ENCODE measurements at places on chromosomes 1 and 21. TPM values are rescaled to one million over a fixed set of nuclear protein-coding genes. Genes with fewer than 3 reads are reported as not detected.
A peak's percentile ranks its signal among the peaks of the same experiment; 100 is the strongest.

- DNase-seq = peak; percentile 75
Measured at GRCh38 chr1:171313835-171314320, at the start of gene FMO4. Gene FMO4 (plus strand): TSS chr1:171314183. CDS start chr1:171319826, 5,643 bp downstream.

GRCh38 chr1:234735476-234735875 is 125.5 kb upstream of the IRF2BP2 start:
- DNase-seq = no peak

DNA sequence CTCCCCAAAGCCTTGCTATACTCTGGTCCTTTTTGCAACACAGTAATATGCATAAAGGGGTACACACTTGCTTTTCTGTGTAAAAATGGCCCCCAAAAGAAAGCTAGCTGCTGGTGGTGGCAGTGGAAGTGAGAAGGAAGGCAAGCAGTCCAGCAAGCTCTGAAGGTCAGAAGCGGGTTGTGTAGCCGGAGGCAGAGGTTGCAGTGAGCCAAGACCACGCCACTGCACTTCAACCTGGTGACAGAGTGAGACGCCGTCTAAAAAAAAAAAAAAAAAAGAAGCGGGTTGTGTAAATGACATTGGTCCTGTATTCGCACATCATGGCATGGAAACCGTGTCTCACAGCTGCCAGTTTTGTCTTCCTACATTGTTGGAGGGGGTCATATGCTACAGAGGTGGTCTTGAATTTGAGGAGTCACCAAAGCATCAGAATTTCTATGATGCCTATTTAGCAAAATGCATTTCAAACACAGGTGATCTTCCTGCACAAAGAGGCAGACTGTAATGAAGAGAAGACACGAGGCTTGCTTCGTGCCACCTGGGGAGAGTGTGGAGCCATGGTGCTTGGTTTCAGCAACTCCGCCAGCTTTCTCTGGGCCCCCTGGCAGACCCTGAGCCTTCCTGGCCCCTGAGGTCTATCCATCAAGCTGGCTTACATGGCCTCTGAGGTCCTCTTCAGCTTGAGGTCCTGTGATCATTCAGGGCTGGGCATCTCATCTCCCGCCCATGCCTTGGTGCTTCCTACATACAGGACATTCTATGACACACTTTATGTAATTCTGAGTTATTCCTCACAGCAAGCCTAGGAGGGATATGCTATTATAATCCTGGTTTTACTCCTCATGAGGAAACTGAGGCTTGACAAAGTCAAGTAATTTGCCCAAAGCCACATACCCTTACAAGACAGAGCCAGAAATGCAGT is 71.0 kb downstream of the TOMM20 start:
- DNase-seq = peak; percentile 30

DNA sequence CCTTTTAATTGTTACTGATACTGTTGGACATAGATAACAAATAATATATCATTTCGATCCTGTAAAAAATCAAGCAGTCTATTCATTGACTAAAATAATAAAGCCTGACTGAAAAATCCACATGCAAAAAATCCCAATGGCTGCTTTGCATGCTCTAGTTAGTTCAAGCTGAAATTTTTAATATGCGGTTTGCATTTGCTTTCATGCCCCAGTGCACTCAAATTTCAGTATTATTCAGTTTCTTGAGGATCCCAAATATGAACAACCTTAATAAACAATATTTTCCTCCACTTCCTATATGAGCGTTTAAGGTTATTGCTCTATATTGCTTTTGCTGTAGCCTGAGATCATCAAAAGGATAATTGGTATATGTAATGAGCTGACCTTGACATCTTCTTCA is 75.1 kb upstream of the DPH5 start:
- no peak for DNase-seq

- no peak for DNase-seq
Measured at GRCh38 chr1:89739844-89740216, 81.0 kb upstream of the LRRC8D start.

DNA sequence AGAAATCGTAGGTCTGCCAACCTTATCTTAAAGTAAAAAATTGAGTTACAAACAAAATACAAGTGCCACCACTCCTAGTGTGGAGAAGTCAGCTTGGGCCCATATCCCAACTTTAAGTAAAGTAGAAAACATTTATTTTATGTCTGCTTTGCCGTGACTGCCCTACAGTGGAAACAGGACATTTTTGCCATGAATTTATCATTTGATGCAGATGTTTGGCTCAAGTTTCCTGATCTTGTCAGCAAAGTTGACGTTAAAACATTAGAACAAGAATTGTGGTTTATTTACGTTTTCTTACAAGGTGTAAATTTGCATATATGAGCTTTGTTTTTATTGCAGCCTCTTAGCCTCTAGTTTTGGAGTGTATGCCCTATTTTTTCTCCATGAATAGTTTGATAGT is 17.1 kb upstream of the KCNJ15 start:
- DNase-seq = no peak

GRCh38 chr1:58735586-58735985 is 35.7 kb upstream of the MYSM1 start:
- DNase-seq = no peak

DNA sequence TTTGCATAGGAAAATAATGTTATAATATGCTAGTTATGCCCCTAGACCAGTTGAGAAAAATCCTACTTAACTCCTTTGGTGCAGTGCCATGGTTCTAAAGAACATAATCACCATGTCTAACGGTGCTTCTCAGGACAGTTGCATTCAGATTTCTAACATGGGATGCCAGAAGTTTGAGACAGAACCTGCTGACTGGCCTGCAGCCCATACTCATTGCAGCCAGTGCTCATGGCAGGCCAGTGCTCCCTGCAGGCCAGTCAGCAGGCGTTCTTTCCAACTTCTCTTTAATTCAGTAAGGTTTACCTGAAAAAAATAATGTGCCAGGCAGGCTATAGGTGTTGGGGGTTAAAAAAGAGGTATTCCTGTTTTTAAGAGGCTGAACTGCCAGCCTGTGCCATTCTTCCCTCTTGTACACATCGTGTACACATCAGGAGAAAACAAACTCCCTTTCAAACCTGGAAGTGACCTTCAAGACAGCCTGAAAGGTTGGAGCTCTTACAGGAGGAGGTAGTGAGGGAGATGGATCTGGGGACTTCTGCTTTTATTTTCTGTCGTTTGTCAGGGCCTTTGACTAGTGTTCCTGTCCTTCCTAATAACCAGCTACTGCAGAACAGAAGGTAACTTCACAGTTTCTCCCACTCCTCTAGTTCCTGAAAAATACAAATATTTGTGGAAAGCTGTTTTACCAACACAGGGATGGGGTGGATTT is 146.0 kb upstream of the MAGI3 start:
- DNase-seq = no peak

GRCh38 chr1:96688767-96689166 is 32.8 kb upstream of the PTBP2 start:
- DNase-seq = no peak

- no peak for DNase-seq
Measured at GRCh38 chr1:223363057-223363855, 720 bp downstream of the SUSD4 start.

DNA sequence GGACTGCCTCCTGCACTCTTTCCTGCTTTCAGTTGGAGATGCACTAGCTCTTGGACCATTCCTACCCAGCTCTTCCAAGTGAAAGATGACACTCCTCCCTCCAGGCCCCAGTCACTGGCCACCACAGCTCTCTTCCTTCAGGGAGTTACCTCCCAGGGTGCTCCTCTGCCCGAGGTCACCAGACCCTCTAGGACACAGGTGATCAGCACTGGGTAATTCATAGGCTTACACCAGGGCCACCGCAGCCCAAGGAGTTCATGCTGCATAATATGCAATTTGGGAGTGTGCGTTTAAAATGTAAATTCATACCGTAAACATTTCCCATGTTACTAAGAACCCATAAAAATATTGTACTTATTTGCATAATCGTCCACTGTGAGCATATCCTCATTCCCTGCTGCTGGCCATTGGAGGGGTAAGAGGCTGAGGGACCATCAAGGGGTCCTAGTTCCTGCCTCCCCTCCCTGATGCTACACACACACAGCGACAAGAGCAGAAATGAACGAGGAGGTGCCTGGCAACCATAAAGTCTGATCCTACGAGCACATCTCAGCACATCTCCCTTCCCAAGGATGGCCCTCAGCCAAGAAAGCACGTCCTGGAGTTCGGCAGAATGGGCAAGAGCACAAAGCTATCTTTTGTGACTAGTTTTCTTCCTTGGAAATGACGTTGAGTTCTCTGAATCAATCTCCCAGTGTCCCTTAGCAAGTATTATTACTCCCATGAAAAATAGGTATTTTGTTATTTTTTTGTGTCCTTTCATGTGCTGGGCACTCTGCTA is 222.9 kb upstream of the RAB4A start:
- no peak for DNase-seq

DNA sequence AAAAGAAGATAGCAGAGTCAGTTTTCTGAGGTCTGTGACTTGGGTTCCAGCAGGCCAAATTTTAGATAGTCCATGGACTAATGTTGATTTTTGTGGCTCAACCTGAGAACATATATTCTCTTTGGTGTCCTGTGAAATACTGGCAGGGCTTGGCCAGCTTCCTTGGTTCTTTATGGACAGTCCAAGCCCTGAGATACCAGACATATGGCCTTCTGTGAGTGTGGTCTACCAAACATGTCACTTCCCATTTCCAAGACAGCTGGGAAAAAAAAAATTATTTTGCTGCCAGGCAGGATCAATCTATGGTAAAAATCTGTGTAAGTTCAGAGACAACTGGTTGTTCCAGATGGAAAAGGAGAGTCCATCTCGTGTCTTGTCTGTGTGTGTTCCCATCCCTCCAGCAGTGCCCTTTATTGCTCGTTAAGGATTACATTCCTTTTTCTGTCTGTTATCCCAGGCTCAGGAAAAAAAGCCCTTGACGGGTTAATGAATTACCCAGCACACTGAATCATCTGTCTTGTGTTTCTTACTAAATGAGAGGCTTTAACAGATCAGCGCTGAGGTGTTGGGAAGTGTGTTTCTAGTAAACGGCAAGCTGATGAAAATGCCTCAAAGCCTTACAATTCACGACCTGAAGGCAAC is 33.4 kb upstream of the XPR1 start:
- DNase-seq = no peak

DNA sequence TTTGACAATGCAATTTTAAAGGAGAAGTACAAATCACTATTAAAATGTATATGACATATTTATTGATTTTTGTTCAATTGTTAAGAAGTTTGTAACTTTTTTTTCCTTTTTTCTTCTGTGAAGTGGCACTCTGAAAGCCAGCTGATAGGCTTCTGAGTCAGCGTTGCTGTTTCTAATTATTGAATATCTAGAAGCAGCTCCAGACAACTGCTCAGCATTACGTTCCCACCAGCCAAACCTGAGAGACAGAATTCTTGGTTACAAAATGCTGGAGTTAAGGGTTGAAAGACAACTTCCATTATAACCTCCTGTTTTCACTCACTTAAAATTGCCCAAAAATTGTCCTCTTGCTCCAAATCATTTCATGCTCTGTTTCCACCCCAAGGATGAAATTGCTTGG is 31.4 kb upstream of the LMX1A start:
- DNase-seq = no peak

DNA sequence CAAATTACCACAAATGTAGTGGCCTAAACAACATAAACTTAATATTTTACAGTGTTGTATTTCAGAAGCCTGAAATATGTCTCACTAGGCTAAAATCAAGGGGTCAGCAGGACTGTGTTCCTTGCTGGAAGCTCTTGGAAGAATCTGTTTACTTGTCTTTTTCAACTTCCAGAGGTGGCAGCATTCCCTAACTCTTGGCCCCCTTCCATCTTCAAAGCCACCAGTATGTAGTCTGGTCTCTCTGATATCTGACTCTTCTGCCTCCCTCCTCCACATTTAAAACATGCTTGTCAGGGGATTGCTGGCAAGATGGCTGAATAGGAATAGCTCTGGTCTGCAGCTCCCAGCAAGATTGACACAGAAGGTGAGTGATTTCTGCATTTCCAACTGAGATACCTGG is 567.5 kb downstream of the PLA2G4A start:
- no peak for DNase-seq

DNA sequence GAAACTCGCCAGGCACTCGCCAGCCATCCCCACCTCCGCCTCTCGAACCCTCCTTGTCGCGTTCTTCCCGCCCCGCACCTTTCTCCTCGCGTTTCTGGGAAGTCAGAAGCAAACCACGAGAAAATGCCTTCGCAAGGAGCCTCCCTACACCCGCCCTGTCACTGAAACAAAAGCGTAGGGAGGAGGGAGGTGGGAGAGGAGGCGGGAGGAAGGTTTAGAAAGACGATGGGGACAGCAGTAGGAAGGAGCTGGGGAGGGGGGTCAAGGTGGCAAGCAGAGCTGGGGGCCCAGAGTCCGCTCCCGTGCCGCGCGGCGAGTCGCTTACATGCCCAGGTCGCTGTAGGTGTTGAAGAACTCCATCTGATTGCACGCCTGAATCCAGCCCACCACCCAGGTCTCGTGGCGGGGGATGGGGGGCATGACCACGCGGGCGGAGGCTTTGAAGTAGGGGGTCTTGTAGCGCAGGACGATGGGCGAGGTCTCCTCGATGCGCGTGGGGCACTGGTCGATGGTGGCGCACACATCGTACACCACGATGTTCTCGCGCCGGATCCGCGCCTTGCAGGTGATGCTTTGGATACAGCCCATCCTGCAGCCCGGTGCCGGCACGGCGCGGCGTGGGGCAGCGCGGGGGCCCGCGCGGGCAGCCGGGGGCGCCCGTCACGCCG is 1.0 kb downstream of the FAM78B start:
- no peak for DNase-seq

DNA sequence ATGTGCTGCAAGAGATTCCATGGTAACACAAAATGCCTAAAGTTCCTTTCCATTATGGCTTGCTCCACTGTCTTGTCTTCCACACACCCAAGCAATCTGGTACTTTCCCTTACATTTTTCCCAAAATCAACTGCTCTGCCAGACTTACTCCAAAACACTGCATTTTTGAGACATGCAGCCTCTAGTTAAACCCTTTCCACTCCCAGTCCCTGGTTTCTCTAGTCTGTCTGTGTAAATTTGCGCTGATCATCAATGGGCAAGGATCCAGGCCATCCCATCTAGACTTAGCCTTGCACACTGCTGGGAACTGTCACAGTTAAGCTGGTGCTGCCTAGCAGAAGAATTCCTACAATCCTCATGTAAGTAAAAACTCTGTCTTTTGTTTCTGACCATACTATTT is 47.8 kb downstream of the DAB1 start:
- no peak for DNase-seq

The RSRP1 gene
- 154 TPM for total RNA-seq

GRCh38 chr1:9595156-9595967 is 6.7 kb downstream of the TMEM201 start:
- DNase-seq = no peak

DNA sequence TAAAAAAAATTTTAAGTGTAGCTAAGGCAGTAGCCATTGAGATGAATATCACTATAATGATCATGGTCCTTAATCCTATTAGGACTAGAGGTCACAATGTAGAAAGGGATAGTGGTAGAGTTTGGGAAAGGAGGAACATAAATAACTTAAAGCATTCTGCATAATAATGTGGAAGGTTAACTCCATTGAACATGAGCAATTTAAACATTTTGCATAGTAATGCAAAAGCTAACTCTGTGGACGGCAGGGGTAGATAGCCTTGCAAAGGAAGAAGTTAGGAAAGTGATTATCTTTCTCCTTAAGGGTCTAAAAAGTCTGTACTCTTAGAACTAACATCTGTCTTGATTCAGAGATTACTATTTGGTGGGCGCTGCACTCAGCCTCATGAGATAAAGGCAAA is 39.0 kb upstream of the DENND1B start:
- no peak for DNase-seq

- peak; percentile 83 for DNase-seq
Measured at GRCh38 chr1:205849619-205850355, at the start of gene PM20D1. Gene PM20D1 (minus strand): TSS chr1:205850132. CDS start chr1:205850072, 60 bp downstream.

- DNase-seq = no peak
Measured at GRCh38 chr1:156259805-156260204, 11.9 kb upstream of the PAQR6 start.

The ITLN1 gene
- not detected for total RNA-seq

The OR10Z1 gene
- not detected for total RNA-seq

- DNase-seq = no peak
Measured at GRCh38 chr1:61447968-61448430, 276.9 kb downstream of the TM2D1 start.

The CDCA8 gene
- total RNA-seq = 60.7 TPM
